ENCODE measurements at places on chromosomes 3 and 15. TPM values are rescaled to one million over a fixed set of nuclear protein-coding genes. Genes with fewer than 3 reads are reported as not detected.

Gene FAM81A
- polyA plus RNA-seq: 0.60 TPM

Gene CDCP1
- polyA plus RNA-seq: 0.01 TPM

Gene ANKRD63
- polyA plus RNA-seq: not detected

GRCh38 chr15:68683551-68683950 lies 104.8 kb downstream of the CORO2B start:
- no peak for DNase-seq

DNA sequence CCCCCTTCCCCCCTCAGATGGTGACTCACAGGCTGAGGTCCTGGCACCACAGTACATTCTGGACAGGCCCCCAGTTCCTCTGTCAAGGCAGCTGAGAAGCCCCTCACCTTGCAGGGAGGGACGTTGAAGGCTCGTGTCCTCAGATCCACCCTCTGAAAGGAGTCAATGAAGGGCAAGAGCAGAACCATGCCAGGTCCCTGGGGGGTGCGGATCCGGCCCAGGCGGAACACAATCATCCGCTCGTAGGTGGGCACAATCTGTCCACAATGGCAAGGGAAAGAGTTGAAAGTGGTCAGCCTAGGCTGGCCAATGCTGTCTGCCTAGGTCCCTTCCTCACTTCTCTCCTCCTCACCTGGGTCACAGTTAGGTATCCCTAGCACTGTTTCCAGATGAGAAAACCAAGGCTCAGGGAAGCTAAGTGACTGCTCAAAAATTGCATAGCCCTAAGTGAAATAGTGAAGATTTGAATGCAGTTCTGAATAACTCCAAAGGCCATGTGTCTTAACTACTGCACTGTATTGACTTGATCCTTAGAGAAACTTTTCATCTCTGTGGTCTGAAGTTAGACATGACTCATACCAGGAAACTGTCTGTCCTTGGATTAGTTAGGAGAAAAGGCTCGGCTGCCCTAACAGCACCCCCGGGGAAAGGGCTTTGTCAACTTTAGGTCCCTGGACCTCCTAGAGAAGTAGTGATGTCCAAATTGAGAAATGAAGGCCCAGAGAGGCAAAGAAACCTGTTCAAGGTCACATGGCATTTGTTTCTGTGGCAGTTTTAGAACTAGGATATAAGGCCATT lies 2.9 kb downstream of the STOML1 start:
- DNase-seq: no peak

- no peak for DNase-seq
These were observed 146.2 kb upstream of the NR2F2 start for GRCh38 chr15:96184297-96184696.

- no peak for DNase-seq
These were observed 866 bp upstream of the CD276 start for GRCh38 chr15:73683257-73683776.

Gene NDN
- polyA plus RNA-seq: 11.0 TPM

Gene EPHB3
- polyA plus RNA-seq: 0.36 TPM

- DNase-seq: no peak
These were observed 2.8 kb downstream of the EFHB start for GRCh38 chr3:19931180-19931692.

Gene STAB1
- polyA plus RNA-seq: 15.9 TPM

GRCh38 chr3:9137676-9138075 lies 111.8 kb downstream of the SRGAP3 start:
- DNase-seq: no peak

GRCh38 chr3:141680620-141681389 lies 57.3 kb upstream of the RNF7 start:
- no peak for DNase-seq

Gene CD96
- polyA plus RNA-seq: 0.01 TPM

DNA sequence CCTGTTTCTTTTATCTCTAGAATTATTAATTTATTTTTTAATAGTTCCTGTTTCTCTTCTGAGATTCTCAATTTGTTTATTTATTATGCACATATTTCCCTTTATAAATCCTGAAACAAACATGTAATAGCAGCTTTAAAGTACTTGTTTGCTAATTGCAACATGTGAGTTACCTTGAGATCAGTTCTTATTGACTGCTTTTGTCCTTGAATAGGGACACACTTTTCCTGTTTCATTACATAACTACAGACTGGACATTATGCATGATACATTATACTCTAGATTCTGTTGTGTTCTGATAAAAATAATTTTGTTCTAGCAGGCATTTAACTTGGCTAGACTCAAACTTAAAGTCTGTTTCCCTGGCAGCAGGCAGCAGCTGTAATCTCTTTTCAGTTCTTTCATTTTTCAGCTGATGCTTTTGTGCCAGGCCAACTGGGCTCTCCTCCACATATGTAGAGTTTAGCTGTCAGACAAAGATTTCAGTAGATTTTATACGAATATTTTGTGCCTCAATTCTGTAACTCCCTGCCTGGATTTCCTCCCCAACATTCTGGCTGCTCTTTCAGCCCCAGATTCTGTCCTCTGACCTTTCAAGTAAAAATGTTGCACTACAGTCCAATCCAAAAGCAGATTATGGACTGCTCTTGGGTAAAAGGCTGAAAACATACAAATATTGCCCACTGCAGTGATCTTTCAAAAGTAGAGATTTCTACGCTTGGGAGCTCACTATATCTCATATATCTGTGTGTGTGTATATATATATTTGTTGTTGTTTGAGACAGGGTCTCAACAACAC lies 41.9 kb downstream of the PCOLCE2 start:
- no peak for DNase-seq

- no peak for DNase-seq
These were observed 46.4 kb upstream of the PRICKLE2 start for GRCh38 chr3:64271631-64272030.

DNA sequence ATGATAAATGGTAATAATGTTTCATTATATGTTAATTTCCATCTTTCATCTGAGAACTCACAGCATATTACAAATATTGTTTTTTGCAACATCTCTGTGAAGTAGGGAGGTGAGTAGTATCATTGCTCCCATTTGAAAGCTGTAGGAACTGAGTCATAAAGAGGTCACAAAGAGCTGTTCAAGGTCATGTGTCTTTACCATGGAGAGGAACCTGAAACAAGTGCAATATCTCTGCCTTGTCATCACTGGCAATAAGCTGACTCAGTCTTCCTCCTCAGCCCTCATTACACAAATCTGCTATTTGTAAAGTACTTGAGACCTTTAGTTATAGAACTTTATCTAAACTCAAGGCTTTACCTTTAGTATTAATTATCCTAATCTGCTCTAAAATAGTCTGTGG lies 4.4 kb upstream of the ATP13A4 start:
- no peak for DNase-seq

All from psoas muscle (tissue), 8 donors.